Cerebellar nuclear complex (tissue), 1 donor: ENCODE measurements at places on chromosomes 7 and 10.
A peak's percentile ranks its signal among the peaks of the same experiment; 100 is the strongest.

DNA sequence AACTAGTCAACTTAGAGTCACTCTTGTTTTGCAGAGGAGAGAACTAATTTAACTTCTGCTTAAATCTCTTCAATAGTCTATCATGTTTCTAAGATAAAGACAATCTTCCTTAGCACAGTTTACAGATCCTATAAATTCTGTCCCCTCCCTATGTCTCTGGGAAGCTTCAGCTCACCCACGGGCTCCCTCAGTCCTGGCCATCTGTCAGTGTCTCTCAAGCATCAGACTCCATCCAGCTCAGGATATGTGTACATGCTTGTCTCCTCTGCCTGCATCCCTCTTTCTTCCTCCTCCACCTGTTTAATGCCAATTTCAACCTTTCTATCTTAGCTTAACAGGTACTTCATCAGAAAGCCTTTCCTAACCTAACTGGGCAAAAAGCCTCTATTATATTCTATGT, 177.1 kb upstream of the PTER start:
- peak; percentile 34 for DNase-seq

- no peak for DNase-seq
These were observed 34.7 kb downstream of the ARL4A start for GRCh38 chr7:12722136-12722535.

GRCh38 chr7:41472427-41473125, 230.3 kb downstream of the INHBA start:
- no peak for DNase-seq

DNA sequence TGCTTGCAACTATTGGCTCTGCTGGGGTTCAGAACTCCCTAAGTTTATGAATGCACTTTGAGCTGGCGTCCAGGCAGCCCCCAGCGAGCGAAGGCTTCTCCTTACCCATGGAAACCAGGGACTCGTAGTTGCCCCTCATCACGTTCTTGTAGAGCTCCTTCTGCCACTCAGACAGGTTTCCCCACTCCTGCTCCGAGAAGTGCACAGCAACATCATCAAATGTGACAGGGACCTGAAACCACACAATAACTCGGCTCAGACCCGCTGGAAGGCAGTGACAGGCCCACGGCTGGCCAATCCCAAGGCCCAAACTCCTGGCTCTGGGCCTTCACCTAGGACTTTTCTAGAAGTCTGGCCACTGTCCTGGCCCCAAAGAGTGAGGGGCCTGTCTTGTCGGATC, 6.9 kb downstream of the ZNF777 start:
- no peak for DNase-seq

DNA sequence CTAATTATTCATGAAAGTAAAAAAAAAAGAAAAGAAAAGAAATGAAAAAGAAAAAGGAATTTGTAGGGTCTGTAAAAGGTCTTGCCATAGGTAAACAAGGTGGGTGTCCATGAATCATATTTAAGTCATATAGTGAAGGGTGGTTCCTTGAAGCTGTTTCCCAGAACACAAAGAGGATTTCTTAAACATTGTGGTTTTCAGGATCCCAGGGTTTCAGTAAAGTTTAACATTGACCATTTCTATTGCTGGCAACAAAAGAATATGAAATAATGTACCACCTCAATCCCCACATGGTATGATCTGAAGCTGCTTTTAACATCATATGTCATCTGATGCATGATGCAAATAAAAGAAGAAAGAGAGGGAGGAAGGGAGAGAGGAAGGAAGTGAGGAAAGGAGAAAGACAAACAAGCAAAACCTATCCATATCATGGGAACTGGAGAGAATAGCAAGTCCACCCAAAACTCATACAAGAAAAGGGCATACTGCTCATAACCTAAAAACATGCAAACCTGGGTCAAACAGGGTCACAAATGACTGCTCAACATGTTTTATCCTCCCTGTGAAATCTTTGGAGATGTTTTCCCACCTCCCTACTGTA, 663.5 kb downstream of the SORCS1 start:
- no peak for DNase-seq

GRCh38 chr10:106780632-106781031, 383.9 kb downstream of the SORCS1 start:
- DNase-seq = no peak

DNA sequence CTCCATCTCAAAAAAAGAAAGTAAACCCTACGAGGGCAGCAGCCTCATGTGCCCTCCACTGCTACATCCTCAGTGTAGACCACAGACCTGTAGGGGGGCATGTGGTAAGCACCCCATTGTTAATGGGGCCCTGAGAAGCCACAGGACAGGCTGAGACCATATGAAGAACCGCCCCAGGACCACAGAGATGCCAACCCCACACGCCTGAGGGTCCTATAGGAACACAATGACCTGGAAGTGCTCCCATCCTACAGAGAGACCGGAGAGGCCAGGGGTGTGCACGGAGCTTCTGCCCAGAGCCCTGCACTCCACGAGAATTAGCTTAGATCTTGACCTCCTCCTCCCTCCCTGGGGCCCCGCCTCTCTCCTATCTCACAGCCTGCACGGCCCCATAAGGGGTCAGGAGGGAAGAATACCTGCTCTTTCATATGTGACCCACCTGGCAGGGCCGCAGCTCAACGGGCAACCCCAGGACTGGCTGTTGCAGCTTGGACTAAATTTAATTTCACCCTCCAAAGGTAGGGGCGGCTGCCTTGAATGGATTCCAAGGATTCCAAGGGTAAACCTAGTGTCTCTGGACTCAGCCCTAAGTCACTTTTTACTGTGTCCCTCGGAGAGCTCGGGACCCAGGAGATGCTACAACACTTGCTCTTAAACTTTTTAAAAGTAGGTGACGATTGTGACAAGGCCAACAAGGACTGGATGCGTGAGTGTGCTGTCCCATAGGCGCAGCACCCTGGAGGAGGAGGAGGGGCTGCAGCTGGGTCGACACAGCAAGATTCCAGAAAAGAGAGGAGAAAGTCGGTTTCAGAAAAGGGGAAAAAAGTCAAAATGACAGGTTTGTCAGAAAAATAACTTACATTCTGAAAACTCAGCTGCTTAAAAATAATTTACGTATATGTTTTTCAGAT, 24.2 kb downstream of the PRKAG2 start:
- DNase-seq = no peak

GRCh38 chr7:15446722-15447121, 115.1 kb downstream of the AGMO start:
- DNase-seq = no peak

DNA sequence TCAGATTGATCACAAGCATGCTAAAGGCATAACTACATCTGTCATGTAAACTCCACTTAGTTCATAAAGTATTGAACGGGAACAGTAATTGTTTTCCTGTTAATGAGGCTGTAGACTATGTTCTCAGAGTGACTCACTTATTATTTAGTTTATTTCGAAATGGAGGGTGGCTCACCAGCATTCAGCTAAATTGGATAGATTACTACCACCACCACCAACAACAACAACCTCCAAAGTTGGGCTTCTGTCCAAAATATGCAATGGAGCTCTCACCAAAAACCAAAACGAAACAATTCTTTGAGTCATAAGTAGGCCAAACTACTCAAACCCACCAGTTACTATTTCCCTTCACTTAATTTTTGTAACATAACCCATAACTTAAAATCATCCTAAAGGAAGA, 127.9 kb upstream of the NRBF2 start:
- DNase-seq = no peak

DNA sequence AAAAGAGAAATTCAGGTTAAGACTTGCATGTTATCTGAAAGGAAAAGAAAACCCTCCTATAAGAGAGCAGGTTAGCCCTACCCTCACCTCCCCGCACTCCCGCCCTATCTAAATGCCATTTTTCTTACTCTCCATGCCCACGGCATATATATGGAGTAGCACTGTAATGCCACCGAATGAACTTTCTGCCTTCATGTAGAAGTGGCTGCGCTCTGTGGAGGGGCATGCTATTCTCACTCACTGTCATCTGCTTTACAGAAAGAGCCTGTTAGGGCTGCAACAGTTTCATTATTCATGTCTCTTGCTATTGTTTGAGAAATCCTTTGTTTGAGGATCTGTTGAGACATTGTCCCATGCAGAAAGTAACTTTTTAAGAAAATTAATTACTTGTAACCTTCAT, 1190.6 kb downstream of the SORCS1 start:
- no peak for DNase-seq

DNA sequence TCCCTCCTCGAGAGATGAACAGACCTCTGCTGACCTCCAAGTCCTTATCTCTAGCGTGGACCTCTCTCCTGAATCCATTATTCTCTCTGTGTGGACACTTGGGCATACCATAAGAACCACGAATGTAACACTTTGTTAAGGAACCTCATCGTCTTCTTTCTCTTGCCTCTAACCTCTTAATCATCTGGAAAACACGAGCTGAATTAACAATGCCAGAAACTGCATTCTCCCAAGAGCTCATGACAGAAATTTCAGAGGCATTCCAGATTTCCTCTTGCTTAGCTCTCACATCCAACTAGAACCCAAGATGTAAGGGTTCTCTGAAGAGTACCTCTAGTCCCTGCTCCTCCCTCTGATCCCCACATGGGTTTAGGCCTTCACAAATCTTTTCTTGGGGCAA, 101.5 kb downstream of the TRIL start:
- no peak for DNase-seq

- no peak for DNase-seq
These were observed 62.6 kb upstream of the PLPP4 start for GRCh38 chr10:120394446-120394845.

GRCh38 chr10:133115453-133115842, 27.7 kb downstream of the ADGRA1 start:
- DNase-seq = no peak

DNA sequence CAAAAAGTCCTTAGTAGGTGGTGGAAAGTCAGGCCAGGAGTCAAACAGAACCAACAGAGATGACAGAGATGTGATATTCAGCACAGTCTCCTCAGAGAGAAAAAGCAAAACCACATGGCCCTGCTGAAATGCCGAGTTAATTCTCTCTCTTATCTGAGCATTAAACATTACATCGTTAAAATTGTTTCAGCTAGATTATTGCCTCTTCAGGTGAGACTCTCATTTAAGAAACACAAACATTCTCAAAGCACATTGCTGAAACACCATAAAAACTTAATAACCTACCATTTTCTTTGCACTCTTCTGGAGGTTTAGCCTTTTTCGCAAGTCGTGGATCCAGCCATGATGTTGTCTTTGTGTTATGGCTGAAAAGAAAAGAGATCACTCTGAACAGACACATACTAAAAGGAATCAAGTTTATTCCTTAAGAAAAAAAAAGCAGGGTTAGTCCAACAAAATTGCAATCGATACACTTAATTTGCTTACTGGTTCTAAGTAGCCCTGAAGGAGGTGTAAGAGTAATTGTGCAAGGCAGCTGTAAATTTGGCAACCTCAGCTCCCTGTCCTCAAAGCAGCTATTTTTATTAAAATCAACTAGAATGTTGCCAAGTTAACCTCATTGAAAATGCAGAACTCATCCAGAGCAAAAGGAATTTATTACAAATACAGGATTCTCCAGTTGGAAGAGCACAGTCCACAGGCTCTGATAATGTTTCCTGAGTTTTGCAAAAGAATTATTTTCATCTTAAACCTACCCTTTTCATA, 691.1 kb downstream of the PHTF2 start:
- no peak for DNase-seq

DNA sequence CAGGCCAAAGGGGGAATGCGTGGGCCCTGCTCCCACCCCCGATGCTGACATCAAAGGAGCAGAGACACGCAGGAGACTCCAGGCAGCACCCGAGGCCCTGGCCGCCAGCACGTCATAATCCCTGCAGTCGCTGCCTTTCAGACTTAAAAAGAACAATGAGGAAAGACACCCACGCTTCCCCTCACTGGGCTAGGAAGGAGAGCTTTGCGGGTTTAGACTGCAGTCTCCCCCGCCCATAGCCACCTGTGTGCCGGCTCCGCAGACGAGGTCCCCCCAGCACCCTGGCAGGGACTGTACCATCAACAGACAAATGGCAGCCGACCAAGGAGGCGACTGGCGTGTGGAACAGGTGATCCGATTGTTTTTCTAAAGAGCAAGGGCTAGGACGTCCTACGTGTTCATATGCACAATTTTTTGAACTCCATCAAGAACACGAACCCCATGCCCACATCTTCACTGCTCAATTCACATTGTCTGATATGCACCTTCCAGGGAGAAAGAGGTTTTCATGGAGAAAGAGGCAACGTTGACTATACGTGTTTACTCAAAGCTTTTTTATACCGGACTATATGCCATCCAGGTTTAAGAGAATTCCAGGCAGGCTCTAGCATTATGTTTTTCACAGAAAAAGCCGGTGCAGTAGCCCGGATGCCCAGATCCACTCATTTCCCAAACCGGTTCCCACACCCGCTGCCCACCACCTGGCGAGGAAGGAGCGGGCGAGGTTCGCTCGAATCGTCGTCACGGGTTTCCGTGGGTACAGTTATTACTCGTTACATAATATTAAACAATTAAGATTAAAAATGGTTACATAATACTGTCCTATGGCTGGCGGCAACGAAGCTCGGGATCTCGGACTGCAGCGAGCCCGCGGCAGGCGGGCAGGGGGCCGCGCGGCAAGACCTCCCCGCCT, 1.1 kb downstream of the GRB10 start:
- DNase-seq = no peak

DNA sequence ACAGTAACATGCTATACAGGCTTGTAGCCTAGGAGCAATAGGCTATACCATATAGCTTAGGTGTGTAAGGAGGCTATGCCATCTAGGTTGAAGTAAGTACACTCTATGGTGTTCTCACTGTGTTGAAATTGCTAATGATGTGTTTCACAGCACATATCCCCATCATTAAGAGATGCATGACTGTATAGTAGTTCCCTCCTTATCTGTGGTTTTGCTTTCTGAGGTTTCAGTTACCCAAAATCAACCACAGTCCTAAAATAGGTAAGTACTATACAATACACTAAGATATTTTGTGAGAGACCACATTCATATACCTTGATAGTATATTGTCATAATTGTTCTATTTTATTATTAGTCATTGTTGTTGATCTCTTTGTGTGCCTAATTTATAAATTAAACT, 12.7 kb downstream of the FZD1 start:
- no peak for DNase-seq

GRCh38 chr7:18626717-18627116, 131.2 kb downstream of the HDAC9 start:
- no peak for DNase-seq

GRCh38 chr7:116762971-116763370, 91.0 kb downstream of the MET start:
- no peak for DNase-seq

GRCh38 chr7:23276376-23276775, 22.8 kb upstream of the MALSU1 start:
- no peak for DNase-seq

- no peak for DNase-seq
These were observed 56.1 kb downstream of the ZNF783 start for GRCh38 chr7:149317986-149318672.

DNA sequence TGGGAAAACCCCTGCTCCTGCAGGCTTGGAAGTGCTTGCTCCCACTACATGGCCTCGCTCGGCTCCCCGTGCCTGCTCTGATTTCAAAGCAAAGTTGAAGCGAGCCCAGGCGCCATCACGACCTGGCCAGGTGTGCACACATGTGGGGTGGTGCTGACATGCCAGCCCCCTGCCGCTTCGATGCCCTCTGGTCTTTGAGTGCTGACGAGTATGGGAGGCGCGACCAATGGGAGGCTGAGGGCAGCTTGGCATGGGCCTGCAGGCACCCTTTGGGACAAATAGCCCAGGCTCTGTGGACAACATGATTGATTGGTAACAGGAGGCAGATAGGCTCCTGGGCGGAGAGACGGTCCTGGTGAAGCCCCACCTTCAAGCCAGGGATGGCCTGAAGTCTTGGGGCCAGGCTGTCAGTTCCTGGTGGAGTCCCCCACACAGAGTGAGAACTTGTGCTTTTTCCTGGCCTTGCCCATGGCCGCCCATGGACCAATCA, 252.4 kb upstream of the SEMA3A start:
- DNase-seq = no peak
